ENCODE measurements at places on chromosomes 7 and 10. TPM values are rescaled to one million over a fixed set of nuclear protein-coding genes. Genes with fewer than 3 reads are reported as not detected.
A peak's percentile ranks its signal among the peaks of the same experiment; 100 is the strongest.

The SDHAF3 gene
- total RNA-seq = 14.7 TPM

The KCNH2 gene
- 49.4 TPM for total RNA-seq

- DNase-seq = peak; percentile 57
Observed at GRCh38 chr10:71244431-71245419, 32.4 kb downstream of the UNC5B start.

DNA sequence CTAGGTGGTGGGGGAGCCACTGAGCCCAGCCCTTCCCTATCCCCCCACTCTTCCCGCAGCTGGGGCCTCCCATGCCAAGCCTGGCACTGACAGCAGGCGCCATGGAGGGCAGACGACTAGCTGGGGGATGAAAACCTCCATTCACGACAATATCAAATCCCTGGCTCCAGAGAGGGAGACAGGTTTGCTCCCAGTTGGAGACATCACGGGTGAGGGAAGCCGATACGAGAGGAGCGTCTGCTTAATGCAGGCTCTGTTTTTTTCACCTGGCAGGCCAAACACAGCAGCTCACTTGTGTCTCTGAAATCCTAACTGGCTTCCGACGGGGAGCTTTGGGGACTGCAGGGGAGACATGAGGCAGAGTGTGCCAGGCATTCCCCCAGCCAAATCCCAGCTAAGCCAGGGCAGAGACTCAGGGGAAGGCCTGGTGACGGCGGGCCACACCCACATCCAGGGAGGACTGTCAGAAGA lies 307.4 kb upstream of the ZMIZ1 start:
- DNase-seq = no peak

DNA sequence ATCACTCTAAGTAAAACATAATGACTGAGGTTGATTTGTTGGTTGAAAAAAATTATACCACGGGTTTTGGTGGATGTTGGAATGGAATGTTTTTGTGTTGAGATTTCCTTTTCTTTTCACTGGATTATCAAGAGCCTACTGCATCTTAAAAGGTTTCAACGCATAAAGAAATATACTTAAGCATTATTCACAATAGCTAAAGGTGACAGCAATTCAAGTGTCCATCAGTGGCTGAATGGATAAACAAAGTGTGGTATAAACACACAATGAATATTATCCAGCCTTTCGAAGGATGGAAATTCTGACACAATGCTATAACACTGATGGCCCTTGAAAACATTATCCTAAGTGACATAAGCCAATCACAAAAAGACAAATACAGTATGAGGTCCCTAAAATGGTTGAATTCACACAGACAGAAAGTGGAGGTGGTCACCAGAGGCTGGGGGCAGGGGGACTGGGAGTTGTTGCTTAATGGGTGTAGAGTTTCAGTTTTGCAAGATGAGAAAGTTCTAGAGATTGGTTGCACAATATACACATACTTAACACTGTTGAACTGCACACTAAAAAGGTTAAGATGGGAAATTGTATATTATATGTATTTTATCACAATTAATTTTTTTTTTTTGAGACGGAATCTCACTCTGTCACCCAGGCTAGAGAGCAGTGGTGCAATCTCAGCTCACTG lies 122.3 kb downstream of the NRP1 start:
- no peak for DNase-seq

GRCh38 chr7:2141651-2142050 lies 91.1 kb downstream of the MAD1L1 start:
- DNase-seq = no peak

DNA sequence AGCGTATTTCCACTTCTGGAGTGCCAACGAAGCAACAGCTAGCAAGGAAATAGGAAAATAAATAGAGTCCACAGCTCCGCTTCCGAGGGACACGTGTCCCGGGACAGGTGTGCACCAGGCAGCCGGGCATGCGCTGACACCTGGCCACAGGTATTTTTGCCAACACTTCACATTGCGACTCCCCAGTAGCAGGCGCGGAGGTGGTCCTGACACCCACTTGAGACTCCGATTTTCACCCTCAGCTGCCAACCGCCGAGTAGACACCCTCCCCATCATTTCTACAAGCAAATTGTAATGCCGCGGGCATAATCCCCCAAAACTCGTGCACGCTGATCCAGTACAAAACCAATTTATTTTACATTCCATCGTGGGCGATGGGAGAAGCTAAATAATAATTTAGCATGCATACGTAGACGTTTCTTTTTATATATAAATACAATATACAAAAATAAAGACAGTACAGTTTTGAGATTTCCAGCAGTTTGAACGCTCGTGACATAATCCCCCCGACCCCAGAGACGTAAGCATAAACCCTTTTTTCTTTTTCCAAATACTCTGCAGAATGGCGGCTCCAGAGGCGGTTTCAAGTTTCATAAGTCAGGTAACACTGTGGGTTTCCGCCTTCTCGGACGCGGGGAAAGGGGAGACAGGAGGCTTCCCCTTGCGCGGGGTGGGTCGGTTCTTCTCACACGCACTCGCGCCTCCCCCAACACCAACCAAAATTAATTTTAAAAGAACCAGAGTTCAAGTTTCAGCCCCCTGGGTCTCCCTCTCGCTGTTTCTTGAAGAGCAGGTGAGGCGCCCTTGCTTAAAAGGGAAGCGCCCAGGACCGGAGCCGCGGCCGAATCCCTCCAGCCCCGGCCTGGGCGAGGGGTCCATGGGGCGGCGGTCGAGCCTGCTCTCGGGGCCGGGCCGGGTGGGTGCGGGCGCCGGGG lies 5.7 kb downstream of the MNX1 start:
- no peak for DNase-seq

- DNase-seq = peak; percentile 81
Observed at GRCh38 chr10:32139223-32140073, 83.2 kb upstream of the KIF5B start.

DNA sequence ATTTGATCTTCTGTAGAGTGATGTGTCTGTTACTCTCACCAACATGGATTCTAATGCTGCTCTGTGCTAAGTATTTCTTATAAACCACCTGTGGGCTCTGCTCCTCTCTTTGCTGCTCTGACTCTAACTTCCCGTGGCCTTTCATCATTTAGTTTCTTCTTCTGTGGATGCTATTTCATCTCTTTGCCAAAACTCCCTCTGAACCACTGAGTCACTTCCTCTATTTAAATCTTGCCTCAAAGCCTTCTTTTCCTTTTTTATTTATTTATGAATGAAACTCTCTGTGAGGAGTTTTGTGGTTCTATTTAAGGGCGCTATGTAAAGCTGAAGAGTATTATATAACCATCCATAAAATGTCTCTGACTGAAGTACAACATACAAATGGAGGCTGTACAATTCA lies 538.5 kb downstream of the SUGCT start:
- DNase-seq = no peak
